ENCODE measurements at places on chromosomes 13 and 19.
A peak's percentile ranks its signal among the peaks of the same experiment; 100 is the strongest.

DNA sequence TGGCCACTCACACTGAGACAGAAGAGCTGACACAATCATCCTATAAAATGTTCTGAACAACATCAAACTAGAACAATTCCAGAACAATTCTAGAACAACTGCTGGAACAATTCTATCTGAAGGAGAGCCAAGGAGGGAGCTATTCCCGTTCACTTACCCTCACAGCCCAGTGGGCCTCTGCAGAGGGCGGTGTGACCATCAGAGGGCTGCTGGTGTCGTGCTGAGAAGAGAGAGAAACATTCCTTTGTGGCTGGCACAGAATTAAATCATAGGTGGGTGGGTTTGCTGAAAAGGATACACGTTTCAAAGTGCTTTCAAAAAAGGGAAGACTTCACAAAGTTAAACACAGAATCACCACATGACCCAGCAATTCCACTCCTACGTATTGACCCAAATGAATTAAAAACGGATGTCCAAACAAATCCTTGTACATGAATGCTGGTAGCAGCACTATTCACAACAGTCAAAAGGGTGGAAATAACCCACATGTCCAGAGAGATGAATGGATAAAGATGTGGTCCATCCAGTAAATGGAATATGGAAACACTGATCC is 34.9 kb downstream of the EPS15L1 start:
- no peak for DNase-seq

- DNase-seq: no peak
Observed at GRCh38 chr13:28588296-28588695, 70.6 kb upstream of the POMP start.

GRCh38 chr13:101382086-101382485 is 34.2 kb downstream of the NALCN start:
- no peak for DNase-seq

DNA sequence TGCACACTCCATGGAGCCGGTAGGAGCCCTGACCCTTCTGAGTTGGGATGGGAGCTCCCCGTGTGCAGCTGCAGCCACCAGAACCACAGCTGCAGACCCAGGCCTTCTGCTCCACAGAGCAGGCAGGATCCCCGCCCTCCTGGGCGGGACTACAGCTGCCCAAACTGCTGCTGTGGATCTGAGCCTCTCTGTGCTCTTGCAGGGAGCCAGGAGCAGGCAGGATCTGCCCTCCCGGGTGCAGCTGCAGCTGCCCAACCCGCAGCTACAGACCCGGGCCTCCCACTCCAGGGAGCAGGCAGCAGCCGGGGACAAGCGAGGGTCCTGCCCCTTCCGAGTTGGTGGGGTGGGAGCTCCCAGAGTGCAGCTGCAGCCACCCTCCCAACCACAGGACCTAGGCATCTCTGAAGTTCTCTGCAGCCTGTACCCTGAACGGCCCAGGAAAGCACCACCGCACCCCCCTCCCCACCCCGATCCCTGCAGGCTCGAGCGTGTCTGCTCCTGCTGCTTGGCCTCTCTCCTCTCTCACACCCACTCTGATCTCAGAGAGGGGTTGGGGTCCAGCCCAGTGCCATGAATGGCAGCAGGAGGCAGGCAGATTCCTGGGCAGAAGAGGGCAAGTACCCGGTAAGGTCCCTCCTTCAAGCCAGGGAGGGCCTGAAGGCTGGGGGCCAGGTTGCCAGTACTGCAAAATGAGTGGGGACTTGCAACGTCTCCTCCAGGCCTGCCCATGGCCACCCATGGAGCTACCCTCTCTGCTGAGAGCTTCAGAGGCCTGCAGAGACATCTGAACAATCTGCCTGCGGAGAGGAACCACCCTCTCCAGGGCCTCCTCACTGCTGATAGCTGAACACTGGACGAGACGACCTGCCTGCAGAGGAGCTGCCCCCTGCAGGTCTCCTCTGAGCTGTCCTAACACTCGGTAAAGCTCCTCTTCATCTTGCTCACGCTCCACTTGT is 16.4 kb upstream of the EMP3 start:
- no peak for DNase-seq

GRCh38 chr19:2590630-2591399 is 111.7 kb downstream of the GNG7 start:
- no peak for DNase-seq

DNA sequence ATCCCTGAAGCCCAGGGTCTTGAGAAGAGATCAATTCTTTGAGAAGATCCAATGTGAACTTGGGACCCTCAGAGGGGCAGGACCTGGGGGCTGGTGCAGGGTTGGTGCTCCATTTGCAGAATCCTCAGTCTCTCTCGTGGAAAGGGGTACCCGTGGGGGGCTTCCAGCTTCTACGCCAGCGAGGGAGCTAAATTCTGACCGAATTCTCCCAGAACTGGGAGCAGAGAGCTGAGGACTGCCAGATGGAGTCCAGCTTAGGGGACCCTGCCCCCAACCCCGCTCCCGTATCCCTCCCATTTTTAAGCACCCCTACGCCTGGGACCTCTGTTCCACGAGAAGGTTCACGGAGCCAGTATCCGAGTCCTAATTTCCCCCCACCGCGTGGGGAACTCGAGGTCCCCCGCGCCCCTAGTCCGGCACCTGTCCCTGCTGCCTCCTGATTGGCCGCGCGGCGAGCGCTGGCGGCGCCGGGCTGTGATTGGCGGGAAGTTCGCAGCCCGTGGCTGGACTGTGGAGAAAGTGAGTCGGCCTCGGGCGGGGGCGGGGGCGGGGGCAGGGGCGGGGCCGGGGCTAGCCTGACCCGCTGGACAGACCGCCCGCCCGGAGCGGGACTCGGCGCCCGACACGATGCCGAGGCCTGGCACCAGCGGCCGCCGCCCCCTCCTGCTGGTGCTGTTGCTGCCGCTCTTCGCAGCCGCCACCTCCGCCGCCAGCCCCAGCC is 4.4 kb upstream of the LTBP4 start:
- no peak for DNase-seq

- no peak for DNase-seq
Observed at GRCh38 chr19:49574206-49574755, 6.1 kb downstream of the NOSIP start.

DNA sequence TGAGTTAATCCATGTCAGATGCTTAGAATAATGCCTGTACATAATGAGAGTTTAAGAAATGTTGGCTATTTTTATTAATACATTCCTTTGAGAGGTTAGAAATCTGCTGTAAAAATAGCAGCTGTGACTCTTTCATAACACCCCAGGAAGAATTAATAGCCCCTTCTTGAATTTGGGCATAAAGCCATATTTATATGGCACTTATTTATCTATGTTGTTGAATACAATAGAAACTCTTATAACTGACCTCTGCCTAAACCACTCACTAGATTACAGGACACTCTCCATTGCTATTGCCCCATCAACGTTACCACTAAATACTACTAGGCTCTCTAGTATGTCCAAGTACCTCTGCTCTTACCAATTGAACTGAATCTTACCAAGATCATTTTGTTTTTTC is 16.3 kb downstream of the NEK5 start:
- no peak for DNase-seq

GRCh38 chr19:3610745-3611717 is 4.4 kb upstream of the TBXA2R start:
- no peak for DNase-seq

GRCh38 chr13:32278426-32278825 is 36.7 kb downstream of the ZAR1L start:
- no peak for DNase-seq

DNA sequence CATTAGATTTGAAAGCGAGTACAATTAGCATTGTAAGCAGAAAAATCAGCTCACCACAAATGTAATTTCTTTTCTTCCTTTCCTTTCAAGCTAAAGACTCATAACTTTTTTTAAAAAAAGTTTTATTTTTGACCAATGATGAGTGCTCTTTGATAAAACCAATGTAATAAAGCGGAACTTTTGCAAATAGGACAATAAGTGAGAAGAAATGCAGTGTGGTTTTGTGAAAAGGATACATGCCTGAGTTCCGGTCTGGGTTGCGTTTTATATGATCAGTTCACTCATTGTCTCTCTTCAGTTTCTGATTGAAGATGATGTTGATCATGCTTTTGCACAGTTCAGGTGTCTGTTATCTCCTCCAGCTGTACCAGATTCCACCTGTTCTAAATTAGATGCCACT is 274.4 kb downstream of the KLF12 start:
- DNase-seq: no peak

GRCh38 chr19:7393459-7393858 is 44.7 kb downstream of the ARHGEF18 start:
- no peak for DNase-seq

DNA sequence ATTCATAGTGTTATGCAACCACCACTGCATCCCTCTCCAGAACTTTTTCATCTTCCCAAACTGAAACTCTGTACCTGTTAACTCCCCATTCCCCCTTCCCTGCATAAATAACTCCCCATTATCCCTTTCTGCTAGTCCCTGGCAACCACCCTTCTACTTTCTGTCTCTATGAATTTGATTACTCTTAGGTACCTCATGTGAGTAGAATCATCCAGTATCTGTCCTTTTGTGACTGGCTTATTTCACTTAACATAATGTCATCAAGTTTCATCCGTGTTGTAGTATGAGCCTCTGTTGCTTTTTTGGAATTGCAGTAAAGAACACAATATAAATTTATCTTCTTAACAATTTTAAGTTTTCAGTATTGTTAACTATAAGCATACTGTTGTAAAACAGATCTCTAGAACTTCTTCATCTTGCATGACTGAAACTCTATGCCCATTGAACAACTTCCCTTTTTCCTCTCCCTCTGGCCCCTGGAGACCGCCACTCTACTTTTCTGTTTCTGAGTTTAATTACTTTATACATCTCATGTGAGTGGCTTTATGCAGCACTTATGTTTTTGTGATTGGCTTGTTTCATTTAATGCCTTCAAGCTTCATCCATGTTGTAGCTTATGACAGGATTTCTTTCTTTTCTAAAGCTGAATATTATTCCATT is 87.3 kb upstream of the ABCC4 start:
- no peak for DNase-seq

GRCh38 chr19:34504809-34505291 is 23.3 kb downstream of the WTIP start:
- no peak for DNase-seq

GRCh38 chr13:52749419-52749818 is 9.8 kb upstream of the CNMD start:
- DNase-seq: no peak

DNA sequence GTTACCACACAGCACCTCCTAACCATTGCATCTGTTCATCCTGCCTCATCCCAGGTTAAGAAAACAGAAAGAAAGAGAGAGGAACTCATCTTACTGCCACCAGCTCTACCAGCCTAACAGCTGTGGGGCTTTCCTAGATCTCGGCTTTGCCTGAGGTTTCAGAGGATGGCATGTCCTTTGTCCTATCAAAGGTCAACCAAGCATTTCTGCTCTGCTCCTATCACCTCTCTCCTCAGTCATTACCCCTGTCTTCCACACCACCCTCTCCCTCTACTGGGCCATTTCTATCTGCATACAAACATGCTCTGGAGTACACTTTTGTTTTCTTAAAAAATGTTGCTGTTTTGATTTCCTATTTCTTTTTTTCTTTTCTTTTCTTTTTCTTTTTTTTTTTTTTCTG is 393.3 kb downstream of the IRS2 start:
- DNase-seq: no peak

GRCh38 chr13:111846391-111847159 is 220.4 kb upstream of the SOX1 start:
- no peak for DNase-seq

DNA sequence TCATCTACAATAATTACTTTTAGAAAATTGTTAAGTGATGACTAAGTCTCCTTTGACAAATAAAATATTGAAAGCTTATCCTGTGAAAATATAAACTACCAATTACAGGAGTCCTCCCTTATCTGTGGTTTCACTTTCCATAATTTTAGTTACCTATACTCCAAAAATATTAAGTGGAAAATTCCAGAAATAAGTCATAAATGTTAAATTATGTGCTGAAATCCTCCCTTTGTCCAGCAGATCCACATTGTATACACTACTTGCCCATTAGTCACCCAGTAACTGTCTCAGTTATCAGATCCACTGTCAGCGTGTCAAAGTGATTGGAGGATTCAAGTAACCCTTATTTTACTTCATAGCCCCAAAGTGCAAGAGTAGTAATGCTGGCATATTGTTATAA is 98.1 kb downstream of the SERP2 start:
- DNase-seq: no peak

DNA sequence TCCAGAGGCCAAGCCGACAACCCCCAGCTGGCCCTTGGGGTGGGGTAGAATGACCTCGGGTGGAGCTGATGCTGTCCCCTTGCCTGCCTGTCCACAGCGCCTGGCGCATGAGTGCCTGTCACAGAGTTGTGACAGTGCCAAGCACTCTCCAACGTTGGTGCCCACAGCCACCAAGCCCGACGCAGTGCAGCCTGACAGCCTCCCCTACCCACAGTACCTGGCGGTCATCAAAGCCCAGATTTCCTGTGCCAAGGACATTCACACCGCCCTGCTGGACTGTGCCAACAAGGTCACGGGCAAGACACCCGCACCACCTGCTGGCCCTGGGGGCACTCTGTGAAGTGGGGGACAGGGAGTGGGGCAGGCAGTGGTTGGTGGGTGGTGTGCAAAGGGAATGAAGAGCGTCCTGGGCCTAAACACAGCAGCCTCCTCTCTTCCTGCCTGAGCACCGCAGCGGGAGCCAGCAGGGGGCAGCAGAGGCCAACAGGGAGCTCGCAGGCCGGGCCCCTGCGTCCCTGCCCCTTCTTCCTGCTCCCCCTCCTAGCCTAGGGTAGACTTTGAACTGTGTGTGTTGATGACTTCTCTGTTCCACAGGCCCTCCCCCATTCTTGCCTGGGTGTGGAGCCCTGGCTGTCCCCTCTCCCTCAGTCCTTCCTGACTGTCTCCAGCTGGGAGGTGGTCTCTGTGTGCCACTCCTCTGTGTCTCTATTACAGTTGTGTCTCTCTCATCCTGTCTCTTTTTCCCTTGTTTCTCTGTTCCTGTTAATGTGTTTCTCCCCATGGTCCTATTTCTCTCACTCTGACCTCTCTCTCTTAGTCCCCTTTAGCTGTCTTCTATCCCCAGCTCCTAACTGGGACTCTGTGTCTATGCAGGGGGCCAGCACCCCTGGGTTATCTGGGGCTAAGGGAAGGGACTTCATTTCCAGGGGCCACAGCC is 6.5 kb downstream of the MED29 start:
- peak; percentile 87 for DNase-seq

DNA sequence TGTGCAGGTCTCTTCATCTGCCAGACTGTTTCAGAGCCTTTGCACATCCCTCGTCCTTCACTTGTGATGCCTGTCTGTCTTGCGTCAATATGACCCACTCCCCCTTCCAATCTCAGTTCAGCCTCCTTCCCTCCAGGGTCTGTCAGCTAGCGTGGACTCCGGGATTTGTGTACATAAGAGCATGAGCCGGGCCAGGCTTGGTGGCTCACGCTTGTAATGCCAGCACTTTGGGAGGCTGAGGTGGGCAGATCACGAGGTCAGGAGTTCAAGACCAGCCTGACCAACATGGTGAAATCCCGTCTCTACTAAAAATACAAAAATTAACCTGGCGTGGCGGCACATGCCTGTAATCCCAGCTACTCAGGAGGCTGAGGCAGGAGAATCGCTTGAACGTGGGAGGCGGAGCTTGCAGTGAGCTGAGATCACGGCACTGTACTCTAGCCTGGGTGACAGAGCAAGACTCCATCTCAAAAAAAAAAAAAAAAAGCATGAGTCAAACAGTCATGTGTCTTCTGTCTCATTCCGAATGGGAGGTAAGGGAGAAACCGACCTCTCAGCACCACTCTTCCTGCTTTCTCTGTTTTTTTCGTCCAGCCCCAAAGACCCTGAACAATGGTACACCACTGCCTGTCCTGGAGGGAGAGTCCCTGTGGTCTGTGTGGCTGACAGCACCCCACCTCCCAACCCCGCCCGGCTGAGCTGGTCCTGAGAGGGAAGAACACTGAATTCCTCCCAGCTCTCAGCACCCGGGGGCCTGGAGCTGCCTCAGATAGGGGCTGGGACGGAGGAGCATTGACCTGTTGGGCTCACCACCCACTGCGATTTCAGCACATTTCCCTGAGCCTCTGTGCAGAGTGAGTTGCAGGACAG is 2.4 kb upstream of the SIGLEC9 start:
- no peak for DNase-seq

All from stimulated activated CD4-positive, alpha-beta T cell treated with anti-CD3 and anti-CD28 coated beads, TNF-alpha, amount 100 ng/mL, for 1 hour (primary cell).